DND-41 (cell line): ENCODE measurements at places on chromosomes 6 and 20.

- DNase-seq: no peak
Measured at GRCh38 chr6:116438590-116439448, 22.4 kb upstream of the CALHM6 start.

DNA sequence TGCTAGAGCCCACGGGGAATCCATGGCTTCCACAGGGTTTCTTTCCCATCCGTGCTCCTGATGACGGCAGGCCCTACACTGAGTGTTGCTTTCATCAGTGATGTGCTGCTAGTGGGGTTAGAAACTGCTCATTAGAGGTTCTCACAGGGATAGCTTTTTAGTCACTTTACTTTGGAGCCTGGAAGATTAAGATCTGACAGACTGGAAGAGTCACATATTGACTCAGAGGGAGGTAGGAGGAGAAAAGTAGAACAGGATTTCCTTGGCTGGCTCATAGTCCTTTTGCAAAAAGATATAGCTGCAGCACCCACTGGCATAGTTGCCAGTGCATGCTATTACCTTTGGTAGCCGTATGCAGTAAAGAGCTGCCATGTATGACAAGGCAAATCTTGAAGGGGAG, 890.3 kb downstream of the C6orf118 start:
- DNase-seq: no peak

GRCh38 chr20:34240693-34241615, at the start of gene ASIP:
Gene ASIP (plus strand): TSS chr20:34241423. CDS start chr20:34260375, 18,952 bp downstream.
- peak; percentile 65 for DNase-seq

- DNase-seq: no peak
Measured at GRCh38 chr20:50187403-50188051, 3.1 kb upstream of the CEBPB start.

- no peak for DNase-seq
Measured at GRCh38 chr6:134394905-134395304, 77.0 kb upstream of the SGK1 start.

DNA sequence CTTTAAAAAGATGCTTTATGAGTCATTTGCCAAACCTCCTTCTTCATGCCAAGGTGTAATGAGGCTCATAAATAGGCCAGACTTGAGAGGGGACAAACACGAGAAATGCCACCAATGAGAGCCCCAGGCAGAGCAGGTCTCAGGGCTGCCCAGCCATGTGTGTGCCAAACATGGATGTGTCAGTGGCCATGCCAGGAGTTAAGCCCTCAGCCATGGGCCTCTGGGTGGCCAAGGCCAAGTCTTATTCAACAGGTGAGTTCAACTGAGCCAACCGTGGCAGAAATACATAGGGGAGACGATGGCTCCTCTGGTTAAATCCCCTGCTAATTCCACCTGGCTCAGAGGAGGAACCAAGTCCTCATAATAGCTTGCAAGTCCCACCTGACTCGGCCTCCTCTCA, 358.8 kb downstream of the PREX1 start:
- DNase-seq: no peak

DNA sequence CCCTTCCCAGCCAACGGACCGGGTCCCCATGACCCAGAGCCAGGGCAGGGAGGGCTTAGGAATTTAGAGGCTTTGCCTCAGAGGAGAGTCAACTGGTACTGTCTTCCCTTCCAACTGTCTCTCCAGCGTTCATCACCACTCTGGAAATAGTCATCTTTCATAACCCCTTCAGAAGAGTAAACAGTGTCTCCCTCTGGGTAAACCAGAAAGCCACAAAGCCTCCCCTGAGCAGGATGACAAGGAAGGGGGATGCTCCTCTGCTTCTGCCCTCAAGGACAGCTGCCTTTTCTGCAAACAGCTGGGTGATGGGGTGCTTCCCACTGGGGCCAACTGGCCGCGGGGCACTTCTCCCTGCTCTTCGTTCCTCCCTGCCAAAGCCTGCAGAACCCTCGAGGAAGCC, 90.1 kb downstream of the PSMG4 start:
- DNase-seq: no peak

DNA sequence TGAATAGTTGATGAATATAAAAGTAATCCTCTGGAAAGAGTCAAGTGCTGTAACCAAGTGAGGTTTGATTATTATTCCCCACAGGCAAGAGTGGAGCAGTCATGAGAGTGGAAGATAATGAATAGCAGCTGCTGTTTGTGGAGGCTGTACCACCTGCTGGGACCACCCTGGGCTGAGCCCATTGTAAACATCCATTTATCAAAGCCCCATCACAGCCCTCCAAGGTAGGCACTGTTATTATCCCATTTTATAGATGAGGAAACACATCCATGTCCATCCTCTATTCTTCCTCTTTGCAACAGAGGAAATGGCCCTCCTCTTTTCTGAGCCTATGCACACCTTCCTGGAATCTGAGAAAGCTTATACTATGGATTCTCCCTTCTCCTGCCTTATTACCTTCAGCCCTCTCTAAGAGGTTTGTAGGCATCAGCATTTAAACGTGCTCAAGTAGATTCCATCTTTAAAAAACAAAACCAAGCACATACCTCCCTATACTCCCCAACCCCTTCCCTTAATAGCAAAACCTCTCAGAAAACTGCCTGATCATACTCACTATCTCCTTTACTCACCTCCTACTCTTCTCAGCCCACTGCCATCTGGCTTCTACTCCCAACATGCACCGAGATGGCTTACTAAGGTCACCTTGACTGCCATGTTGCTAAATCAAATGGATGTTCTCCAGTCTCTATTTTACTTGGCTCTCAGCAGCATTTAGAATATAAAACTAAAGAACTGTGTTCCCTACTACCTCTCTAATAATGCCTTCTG, 37.1 kb downstream of the CDH22 start:
- DNase-seq: no peak

DNA sequence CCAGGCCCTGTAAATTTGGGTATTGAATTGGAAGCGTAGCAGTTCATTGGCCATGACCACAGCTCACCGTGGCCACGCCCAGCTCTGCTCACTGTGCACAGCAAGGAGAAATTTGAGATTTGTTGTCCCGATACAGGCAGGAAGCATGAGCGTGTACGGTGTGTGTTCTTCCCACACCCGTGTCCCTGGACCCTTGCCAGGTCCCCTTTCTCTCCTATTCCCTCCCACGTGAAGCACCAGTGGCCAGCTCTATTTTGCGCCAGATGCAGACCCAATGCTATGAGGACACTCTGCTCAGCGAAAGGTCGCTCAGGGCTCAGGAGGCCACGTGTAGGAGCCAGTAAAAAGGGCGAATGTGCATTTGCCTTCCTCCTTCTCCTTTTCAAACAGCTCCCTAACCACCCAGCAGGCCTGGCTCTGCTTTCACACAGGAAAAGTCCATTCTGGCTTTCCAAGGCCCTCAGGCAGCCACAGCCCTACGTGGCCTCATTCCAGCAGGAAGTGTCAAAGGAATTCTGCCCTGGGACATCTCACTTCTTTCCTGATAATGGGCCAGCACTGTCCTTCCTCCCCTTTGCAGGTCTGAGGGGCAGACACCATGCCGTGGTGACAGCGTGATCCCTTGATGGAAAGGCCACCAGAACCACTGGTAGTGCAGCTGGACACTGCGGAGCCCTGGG, 499.2 kb upstream of the CDH4 start:
- DNase-seq: no peak

DNA sequence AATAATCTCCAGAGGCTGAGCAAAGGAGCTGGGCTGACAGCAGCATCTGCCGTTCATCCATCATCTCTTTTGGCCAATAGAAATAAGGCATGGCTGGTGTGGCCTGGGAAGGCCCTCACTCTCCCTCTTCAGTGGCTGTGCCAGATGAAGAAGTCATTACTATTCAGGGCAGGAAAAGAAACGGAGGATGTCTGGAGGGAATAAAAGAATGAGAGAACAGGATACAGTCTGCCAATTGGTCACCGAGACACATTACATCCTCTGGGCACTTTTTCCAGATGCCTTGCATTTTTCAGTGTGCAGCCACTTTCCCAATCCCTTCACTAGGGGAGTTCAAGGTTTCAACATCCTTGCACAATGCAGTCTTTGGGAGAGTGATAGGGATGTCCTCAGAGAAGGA, 32.2 kb upstream of the VGLL2 start:
- no peak for DNase-seq

DNA sequence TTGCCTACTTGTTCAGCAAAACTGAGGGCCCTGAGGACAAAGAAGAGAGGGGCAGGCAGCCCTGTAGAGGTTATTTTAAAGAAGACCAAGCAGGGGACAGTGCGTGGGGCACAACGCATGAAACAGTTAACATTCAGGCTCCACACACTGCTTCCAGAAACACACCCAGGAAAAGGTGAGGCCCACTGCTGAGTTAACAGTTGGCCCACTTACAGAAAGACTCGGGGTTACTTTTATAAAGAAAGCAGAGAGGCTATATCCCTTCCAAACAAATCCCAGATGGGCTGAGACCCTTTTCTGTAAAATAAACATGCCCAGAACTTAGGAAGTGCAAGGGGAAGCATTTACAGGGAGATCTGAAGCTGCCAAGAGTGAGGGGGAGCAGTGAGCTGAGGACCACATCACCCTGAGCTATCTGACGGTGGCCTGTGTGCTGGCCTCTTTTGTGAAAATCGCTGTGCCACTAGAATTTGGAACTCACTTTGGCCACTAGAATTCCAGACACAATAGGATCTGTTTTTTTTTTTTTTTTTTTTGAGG, 49.8 kb upstream of the SSTR4 start:
- DNase-seq: no peak

GRCh38 chr20:40630713-40631112, 58.3 kb downstream of the MAFB start:
- no peak for DNase-seq

- DNase-seq: peak; percentile 57
Measured at GRCh38 chr6:44932651-44933091, 395.5 kb upstream of the RUNX2 start.

GRCh38 chr20:49635866-49636265, 67.9 kb upstream of the PTGIS start:
- DNase-seq: no peak

DNA sequence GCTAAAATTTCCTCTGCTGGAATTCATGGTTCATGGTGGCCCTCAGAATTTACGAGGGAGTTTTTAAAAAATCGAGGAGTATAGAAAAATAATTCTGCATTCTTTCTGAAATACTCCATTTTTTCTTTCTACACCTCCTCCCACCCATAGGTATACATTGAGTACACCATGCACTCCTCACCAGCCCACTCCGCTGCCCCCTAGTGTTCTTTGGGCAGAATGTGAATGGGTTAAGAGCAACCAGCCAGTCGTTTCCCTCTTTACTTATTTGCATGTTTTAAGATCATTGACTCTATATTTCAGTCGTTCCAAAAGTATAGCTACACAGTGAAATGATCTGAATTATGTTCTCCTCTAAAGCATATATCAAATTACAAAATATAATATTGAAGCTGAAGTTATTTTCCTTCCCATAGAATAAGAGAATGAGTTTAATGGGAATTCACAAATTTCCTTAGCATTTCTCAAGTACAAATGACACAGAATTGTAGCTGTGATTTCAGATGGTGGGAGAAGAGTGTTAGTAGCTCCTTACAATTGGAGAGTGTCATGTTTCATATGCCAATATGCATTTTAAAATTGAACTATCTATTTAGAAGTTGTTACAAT, 977.7 kb upstream of the SLC35B3 start:
- DNase-seq: peak; percentile 27

GRCh38 chr6:158559338-158559894, 475 bp upstream of the TMEM181 start:
- DNase-seq: no peak

DNA sequence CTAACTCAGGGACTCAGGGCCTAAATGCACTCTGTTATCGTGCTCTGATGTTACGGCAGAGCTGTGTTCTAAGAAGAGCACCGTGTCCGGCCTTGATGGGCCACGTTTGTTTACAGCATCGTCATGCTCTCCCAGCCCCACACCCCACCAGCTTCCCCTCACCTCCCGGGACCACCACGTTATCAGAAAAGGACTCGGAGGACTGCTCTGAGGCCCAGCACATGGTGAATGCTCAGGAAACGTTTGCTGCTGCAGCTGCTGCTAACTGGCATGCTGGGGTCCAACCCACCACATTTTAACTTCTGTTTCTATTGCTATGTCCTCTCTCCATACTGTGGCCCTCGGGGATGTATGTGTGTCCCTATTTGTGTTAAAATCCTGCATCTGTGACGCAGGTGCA, 50.3 kb downstream of the WDR27 start:
- DNase-seq: no peak

DNA sequence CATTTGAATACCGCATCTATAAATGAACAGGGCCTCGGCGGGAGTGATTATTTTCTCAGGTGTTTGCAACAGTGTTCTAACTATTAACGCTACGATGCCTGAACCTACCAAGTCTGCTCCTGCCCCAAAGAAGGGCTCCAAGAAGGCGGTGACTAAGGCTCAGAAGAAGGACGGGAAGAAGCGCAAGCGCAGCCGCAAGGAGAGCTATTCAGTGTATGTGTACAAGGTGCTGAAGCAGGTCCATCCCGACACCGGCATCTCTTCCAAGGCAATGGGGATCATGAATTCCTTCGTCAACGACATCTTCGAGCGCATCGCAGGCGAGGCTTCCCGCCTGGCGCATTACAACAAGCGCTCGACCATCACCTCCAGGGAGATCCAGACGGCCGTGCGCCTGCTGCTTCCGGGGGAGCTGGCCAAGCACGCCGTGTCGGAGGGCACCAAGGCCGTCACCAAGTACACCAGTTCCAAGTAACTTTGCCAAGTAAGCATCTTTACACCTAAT, 70.9 kb downstream of the HFE start:
- peak; percentile 93 for DNase-seq

GRCh38 chr6:106439459-106439858, 78.9 kb downstream of the CRYBG1 start:
- DNase-seq: no peak

DNA sequence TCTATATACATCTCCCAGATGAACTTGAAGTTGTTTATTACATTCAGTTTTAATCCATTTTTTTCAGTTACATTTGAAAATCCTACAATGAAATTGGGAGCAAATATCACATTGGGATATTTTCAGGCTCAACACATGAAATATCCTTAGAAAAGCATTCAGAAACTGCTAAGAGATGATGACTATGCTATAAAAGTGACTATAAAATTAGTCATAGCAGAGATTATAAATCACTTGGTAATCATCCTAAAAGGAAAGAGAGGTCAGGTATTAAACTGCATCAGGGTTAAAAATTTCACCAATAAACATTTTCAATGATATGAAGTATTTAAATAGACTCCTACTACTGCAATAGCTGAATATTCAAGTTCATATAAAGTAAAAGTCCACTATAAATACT, 987.7 kb downstream of the GRIK2 start:
- no peak for DNase-seq

- DNase-seq: no peak
Measured at GRCh38 chr6:92259171-92259570, 1160.2 kb downstream of the EPHA7 start.
